T-helper 2 cell (primary cell): ENCODE measurements at places on chromosomes 3 and 15.

DNA sequence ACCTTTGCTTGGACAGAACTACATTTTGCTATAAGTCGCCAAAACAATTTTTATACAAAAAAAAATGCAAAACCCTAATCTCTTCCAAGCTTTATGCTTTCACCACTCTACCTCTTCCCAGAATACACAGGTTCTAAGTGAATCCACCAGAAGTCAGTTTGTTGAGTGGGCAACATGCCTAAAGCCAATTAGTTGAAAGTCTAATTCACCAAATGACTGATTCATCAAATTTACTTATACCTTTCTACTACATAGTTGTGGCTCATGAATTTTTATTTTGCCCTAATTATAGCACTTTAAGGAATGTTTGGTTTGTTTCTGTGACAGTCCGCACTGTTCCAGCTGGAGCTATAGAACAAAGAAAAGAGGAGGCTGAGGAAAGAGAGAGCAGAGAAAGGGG lies 265.9 kb upstream of the TGFBR2 start:
- no peak for DNase-seq

DNA sequence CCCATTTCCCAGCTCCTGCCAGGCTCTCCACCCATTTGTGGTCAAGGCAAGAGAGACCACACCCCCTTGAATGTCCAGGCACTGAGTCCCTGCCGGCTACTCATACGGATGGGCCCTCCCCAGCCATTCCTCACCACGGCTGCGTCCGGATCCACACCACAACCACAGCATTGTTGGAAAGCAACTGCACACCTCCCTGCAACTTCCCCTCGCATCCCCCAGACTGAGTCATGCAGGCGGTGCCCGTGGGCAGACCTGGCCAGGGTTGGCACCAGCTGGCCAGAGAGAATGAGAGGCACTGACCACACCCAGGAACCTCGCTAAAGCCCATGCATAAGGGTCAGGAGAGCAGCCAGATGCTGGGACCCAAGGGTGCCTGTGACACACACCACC lies 30.5 kb downstream of the LOXL1 start:
- DNase-seq = no peak

DNA sequence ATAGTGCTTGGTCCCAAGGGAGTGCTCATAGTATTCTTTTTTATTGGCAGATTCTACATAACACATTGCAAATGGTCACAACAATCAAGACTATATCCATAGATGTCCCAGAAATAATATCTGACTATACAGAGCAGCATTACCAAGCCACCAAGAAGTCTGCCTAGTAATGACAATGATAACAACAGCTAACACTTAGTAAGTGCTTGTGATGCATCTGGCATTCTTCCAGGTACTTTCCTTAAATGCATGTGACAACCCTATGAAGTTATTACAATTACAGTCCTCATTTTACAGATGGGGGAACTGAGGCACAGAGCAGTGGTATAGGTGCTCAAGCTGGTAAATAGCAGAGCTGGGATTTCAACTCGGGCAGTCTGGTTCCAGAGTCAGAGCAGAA lies 49.6 kb upstream of the ICE2 start:
- DNase-seq = no peak

GRCh38 chr3:174376346-174376745 lies 482.8 kb upstream of the NAALADL2 start:
- DNase-seq = no peak

DNA sequence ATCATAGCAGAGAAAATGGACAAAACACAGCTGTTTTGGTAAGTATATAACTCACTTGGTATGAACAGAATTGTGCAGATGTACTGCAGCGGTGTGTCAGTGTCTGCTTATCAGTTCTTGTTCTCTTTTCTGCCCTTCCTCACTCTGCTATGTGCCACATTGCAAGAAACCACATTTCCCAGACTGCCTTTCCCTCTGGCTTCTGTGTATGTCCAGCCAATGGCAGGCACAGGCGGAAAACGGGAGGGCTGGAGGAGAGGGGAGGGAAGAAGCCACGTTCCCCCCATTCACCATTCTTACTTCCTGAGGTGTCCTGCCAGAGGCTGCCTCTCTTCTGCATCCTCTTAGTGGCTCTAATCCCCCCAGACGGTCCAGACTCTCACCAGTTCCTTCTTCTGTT lies 15.4 kb downstream of the HHLA2 start:
- no peak for DNase-seq

DNA sequence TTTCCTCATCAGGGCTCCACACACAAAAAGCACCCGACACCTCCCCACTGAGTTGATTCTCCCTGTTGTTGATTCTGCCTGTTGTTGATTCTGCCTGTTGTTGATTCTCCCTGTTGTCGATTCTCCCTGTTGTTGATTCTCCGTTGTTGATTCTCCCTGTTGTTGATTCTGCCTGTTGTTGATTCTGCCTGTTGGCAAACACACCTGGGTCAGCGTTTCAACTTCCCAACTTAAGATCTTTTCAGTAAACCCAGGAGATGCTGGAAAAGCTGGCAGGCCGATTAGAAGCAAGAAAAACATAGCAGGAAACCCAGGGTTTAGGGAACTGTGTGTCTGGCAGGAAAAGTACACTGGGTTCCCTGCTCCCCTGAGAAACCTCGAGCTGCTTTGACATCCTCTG lies 47.9 kb downstream of the TNK2 start:
- DNase-seq = no peak

- DNase-seq = no peak
These were observed 151.2 kb downstream of the SERPINI1 start for GRCh38 chr3:167886690-167887089.
